ENCODE measurements at places on chromosomes 7 and 10.
A peak's percentile ranks its signal among the peaks of the same experiment; 100 is the strongest.

GRCh38 chr7:40303996-40304395, 169.2 kb downstream of the SUGCT start:
- no peaks in the 10 kb centered on the region for H3K27me3 ChIP-seq
- H3K36me3 ChIP-seq: no peaks in the 10 kb centered on the region
- no peak overlapping the region for H3K4me3 ChIP-seq
- H3K27ac ChIP-seq: no peak overlapping the region

DNA sequence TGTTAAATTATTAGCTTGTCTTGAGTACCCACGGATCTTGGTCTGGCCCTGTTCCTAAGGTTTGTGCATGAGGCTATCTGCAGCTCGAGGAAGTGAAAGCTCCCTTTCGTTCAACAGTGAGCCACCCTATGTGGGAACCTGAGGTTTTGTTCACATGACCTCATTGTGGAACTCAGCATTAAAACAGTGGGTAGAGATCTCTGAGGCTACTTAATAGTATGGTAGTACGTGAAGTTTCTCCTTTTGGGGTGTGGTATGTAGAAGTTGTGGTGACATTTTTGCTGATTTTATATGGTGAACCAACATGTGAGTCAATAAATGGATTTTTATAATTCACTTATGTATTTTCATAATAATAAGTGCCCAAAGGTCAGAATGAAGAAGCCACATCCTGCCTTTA, 252.7 kb upstream of the FERD3L start:
- no peak overlapping the region for H3K4me3 ChIP-seq
- H3K27ac ChIP-seq: no peak overlapping the region
- no peaks in the 10 kb centered on the region for H3K36me3 ChIP-seq
- H3K27me3 ChIP-seq: no peaks in the 10 kb centered on the region

GRCh38 chr7:131336956-131337355, 9.3 kb downstream of the MKLN1 start:
- no peak for DNase-seq
- H3K27me3 ChIP-seq: no peaks in the 10 kb centered on the region
- H3K4me3 ChIP-seq: no peak overlapping the region

- no peaks in the 10 kb centered on the region for H3K27me3 ChIP-seq
- DNase-seq: no peak
- H3K36me3 ChIP-seq: no peaks in the 10 kb centered on the region
- H3K4me1 ChIP-seq: peaks cover 5% of the 10 kb centered on the region
Observed at GRCh38 chr10:13961853-13962252, 368.9 kb downstream of the FRMD4A start.

- H3K36me3 ChIP-seq: no peaks in the 10 kb centered on the region
- H3K27me3 ChIP-seq: no peaks in the 10 kb centered on the region
- no peak for DNase-seq
- H3K4me3 ChIP-seq: no peak overlapping the region
Observed at GRCh38 chr7:15723841-15724240, 37.4 kb upstream of the MEOX2 start.

- H3K27me3 ChIP-seq: no peaks in the 10 kb centered on the region
- H3K4me3 ChIP-seq: no peak overlapping the region
- H3K27ac ChIP-seq: no peak overlapping the region
- H3K36me3 ChIP-seq: no peaks in the 10 kb centered on the region
- no peak for DNase-seq
- H3K4me1 ChIP-seq: no peaks in the 10 kb centered on the region
Observed at GRCh38 chr10:121375172-121375571, 223.1 kb downstream of the FGFR2 start.

- no peaks in the 10 kb centered on the region for H3K27me3 ChIP-seq
- H3K27ac ChIP-seq: no peak overlapping the region
- no peak for DNase-seq
- no peak overlapping the region for H3K4me3 ChIP-seq
- no peaks in the 10 kb centered on the region for H3K4me1 ChIP-seq
Observed at GRCh38 chr7:17472939-17473338, 174.5 kb downstream of the AHR start.

- H3K27me3 ChIP-seq: no peaks in the 10 kb centered on the region
- H3K36me3 ChIP-seq: no peaks in the 10 kb centered on the region
- no peak overlapping the region for H3K27ac ChIP-seq
- no peak overlapping the region for H3K4me3 ChIP-seq
- H3K4me1 ChIP-seq: peaks cover 23% of the 10 kb centered on the region
- DNase-seq: peak; percentile 49
Observed at GRCh38 chr10:110356628-110357245, 52.0 kb upstream of the SMNDC1 start.

- H3K36me3 ChIP-seq: no peaks in the 10 kb centered on the region
- peaks cover 4% of the 10 kb centered on the region for H3K4me1 ChIP-seq
- H3K27me3 ChIP-seq: no peaks in the 10 kb centered on the region
- no peak for DNase-seq
- H3K27ac ChIP-seq: no peak overlapping the region
- no peak overlapping the region for H3K4me3 ChIP-seq
Observed at GRCh38 chr10:28431139-28431538, 101.8 kb upstream of the WAC start.

- no peak overlapping the region for H3K4me3 ChIP-seq
- no peaks in the 10 kb centered on the region for H3K36me3 ChIP-seq
- no peak overlapping the region for H3K27ac ChIP-seq
Observed at GRCh38 chr10:6929148-6929830, 349.2 kb upstream of the PRKCQ start.

GRCh38 chr10:117441812-117442443, 66.7 kb upstream of the PDZD8 start:
- H3K36me3 ChIP-seq: no peaks in the 10 kb centered on the region
- peaks cover 7% of the 10 kb centered on the region for H3K4me1 ChIP-seq
- H3K27ac ChIP-seq: no peak overlapping the region
- no peak overlapping the region for H3K4me3 ChIP-seq
- no peaks in the 10 kb centered on the region for H3K27me3 ChIP-seq

- H3K27ac ChIP-seq: no peak overlapping the region
- DNase-seq: no peak
- H3K27me3 ChIP-seq: no peaks in the 10 kb centered on the region
- no peaks in the 10 kb centered on the region for H3K36me3 ChIP-seq
Observed at GRCh38 chr7:77903597-77903996, 105.0 kb downstream of the PHTF2 start.

DNA sequence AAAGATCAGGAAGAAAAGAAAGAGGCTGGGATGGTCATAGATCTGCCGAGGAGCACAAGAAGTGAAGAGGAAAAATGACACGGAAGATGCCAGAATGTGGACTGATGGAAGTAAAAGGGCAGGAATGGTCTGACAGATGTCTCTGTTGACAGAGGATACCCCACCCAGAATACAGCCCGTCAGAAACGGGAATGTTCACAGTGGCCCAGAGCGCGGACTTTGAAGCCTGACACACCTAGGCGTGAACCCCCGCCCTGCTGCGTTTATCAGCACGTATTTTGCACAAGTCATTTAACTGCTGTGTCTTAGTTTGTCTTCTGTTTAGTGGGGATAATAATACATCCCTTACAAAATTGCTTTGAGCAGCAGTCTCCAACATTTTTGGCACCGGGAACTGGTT, 27.1 kb downstream of the AKR1B1 start:
- DNase-seq: no peak
- H3K27ac ChIP-seq: peak overlapping the region; percentile 79
- H3K36me3 ChIP-seq: no peaks in the 10 kb centered on the region
- H3K4me3 ChIP-seq: peak overlapping the region; percentile 35

DNA sequence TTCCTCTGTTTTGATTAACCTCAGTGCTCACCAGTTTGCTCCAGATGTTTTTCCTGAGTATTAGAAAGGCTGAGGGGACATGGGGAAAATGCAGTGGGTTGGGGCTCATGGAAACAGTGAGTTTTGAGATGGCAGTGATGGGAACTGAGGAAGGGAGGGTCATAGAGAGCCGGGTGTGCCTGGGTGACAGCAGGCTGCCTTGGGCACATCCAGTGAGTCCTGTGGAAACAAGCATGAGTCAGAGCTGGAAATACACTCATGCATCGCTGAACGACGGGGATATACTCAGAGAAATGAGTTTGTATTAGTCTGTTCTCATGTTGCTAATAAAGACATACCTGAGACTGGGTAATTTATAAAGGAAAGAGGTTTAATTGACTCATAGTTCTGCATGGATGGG, 202.2 kb downstream of the TMEM178B start:
- no peak overlapping the region for H3K4me3 ChIP-seq
- no peaks in the 10 kb centered on the region for H3K36me3 ChIP-seq
- H3K4me1 ChIP-seq: no peaks in the 10 kb centered on the region
- no peak overlapping the region for H3K27ac ChIP-seq
- no peaks in the 10 kb centered on the region for H3K27me3 ChIP-seq
- DNase-seq: no peak

- H3K4me1 ChIP-seq: no peaks in the 10 kb centered on the region
- no peaks in the 10 kb centered on the region for H3K27me3 ChIP-seq
- DNase-seq: no peak
- H3K4me3 ChIP-seq: no peak overlapping the region
Observed at GRCh38 chr7:6409944-6410693, 37.6 kb downstream of the DAGLB start.

DNA sequence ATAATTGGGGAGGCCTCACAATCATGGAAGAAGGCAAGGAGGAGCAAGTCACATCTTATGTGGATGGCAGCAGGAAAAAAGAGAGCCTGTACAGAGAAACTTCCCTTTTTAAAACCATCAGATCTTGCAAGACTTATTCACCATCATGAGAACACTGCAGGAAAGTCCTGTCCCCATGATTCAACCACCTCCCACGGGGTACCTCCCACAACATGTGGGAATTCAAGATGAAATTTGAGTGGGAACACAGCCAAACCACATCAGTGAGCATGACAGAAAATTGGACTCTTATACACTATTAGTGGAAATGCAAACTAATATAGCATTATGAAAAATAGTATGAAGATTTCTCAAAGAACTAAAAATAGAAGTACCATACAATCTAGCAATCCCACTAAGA, 271.2 kb downstream of the MAGI2 start:
- no peak overlapping the region for H3K27ac ChIP-seq
- H3K4me3 ChIP-seq: no peak overlapping the region
- no peak for DNase-seq
- H3K27me3 ChIP-seq: no peaks in the 10 kb centered on the region
- no peaks in the 10 kb centered on the region for H3K36me3 ChIP-seq
- no peaks in the 10 kb centered on the region for H3K4me1 ChIP-seq

- no peak overlapping the region for H3K27ac ChIP-seq
- no peaks in the 10 kb centered on the region for H3K4me1 ChIP-seq
- H3K4me3 ChIP-seq: no peak overlapping the region
- H3K27me3 ChIP-seq: no peaks in the 10 kb centered on the region
Observed at GRCh38 chr10:104034401-104035193, 51.1 kb downstream of the COL17A1 start.

DNA sequence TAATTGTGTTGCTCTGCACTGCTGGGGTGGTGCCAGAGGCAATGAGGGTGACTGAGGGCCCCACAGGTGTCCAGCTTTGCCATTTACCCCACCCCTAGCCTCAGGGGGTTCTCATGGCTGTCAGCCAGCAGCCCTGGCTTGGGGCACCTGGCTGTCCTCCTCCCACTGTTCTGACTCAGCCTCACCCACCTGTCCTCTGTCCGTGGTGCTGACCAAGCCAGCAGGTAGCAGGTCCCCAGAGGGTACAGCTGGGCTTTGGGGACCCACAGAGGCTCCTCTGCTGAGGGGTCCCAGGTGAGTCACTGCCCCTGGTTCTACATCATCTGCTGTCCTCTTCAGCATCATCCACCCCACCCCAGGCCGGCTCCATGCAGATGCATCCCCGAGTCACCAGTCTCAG, 32.2 kb upstream of the ZNF716 start:
- no peaks in the 10 kb centered on the region for H3K4me1 ChIP-seq
- no peaks in the 10 kb centered on the region for H3K27me3 ChIP-seq
- H3K4me3 ChIP-seq: no peak overlapping the region
- no peaks in the 10 kb centered on the region for H3K36me3 ChIP-seq

- H3K27ac ChIP-seq: no peak overlapping the region
- H3K27me3 ChIP-seq: no peaks in the 10 kb centered on the region
- no peak for DNase-seq
- no peak overlapping the region for H3K4me3 ChIP-seq
- H3K4me1 ChIP-seq: no peaks in the 10 kb centered on the region
Observed at GRCh38 chr7:20393616-20394015, 62.9 kb downstream of the ITGB8 start.

DNA sequence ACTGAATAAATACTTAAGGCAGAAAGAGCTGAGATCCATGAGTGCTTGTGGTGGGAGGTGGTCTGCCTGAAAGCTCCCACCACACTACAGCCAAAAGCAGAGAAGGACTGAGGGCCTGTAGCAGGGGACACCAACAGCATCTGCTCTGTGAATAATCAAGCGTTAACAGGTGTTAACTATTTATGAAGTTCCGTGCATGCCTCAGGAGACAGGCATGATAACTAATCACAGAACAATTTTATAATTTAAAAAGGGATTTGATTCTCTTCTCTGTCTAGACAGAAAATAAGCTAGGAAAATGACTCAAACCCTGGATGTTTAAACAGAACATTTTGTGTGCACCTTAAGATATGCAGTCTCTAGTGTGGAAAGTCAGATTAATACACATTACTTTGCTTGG, 61.5 kb upstream of the GHITM start:
- no peaks in the 10 kb centered on the region for H3K36me3 ChIP-seq
- H3K4me1 ChIP-seq: no peaks in the 10 kb centered on the region
- no peak overlapping the region for H3K4me3 ChIP-seq
- no peak overlapping the region for H3K27ac ChIP-seq
- no peak for DNase-seq
- H3K27me3 ChIP-seq: no peaks in the 10 kb centered on the region

DNA sequence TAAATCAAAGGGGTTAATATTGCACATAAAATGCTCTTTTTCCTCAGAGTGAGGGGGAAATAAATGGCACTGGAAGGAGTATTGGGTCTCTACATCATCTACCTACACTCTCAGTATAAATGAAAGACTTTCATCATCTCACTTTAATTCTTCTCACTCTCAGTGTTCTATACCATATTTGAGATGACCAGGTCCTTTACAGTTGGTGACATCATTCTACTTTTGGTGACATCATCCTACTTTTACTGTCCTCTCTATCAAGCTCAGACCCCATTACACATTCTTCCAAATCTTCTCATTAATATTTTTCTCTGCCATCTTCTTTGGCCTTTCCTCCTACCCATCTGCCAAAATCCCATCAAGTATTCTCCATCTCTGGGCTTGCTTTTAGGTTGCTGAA, 74.6 kb upstream of the TMEM106B start:
- H3K36me3 ChIP-seq: no peaks in the 10 kb centered on the region
- H3K27ac ChIP-seq: no peak overlapping the region
- H3K4me3 ChIP-seq: no peak overlapping the region
- no peak for DNase-seq
- no peaks in the 10 kb centered on the region for H3K4me1 ChIP-seq
- H3K27me3 ChIP-seq: no peaks in the 10 kb centered on the region

GRCh38 chr10:44965651-44966097, 6.1 kb downstream of the RASSF4 start:
- no peaks in the 10 kb centered on the region for H3K27me3 ChIP-seq
- H3K36me3 ChIP-seq: peaks cover under 1% of the 10 kb centered on the region
- no peak overlapping the region for H3K4me3 ChIP-seq
- peak; percentile 19 for DNase-seq

- H3K4me3 ChIP-seq: no peak overlapping the region
- H3K36me3 ChIP-seq: no peaks in the 10 kb centered on the region
- H3K27ac ChIP-seq: no peak overlapping the region
- no peaks in the 10 kb centered on the region for H3K4me1 ChIP-seq
Observed at GRCh38 chr10:130817046-130817624, 494.4 kb downstream of the TCERG1L start.

- DNase-seq: peak; percentile 78
- H3K36me3 ChIP-seq: no peaks in the 10 kb centered on the region
- H3K4me3 ChIP-seq: peak overlapping the region; percentile 21
- no peak overlapping the region for H3K27ac ChIP-seq
- H3K4me1 ChIP-seq: no peaks in the 10 kb centered on the region
- H3K27me3 ChIP-seq: no peaks in the 10 kb centered on the region
Observed at GRCh38 chr7:32318300-32319011, 171.7 kb downstream of the LSM5 start.

All from upper lobe of left lung (tissue), 6 donors.